ENCODE measurements at places on chromosomes 4 and X.

- DNase-seq: no peak
Measured at GRCh38 chrX:14386981-14387380, 142.4 kb upstream of the GLRA2 start.

DNA sequence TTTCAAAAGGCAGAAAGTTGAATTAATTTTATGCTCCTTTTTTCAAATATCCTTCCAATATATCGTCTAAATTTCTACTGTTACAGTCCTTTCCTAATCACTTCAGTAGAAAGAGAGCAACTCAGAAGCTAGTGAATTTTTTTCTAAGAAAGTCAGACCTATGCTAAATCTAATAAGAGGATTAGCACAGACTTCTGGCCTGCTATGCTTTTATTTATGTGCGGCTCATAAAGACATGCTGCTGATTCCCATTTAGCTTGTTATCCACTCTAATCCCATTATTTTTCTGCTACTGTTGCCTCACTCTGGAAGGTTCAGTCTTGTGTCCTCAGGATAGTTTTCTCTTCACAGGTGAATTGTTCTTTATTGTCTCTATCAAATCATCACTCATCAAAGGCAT lies 473.5 kb upstream of the FAM241A start:
- no peak for DNase-seq

DNA sequence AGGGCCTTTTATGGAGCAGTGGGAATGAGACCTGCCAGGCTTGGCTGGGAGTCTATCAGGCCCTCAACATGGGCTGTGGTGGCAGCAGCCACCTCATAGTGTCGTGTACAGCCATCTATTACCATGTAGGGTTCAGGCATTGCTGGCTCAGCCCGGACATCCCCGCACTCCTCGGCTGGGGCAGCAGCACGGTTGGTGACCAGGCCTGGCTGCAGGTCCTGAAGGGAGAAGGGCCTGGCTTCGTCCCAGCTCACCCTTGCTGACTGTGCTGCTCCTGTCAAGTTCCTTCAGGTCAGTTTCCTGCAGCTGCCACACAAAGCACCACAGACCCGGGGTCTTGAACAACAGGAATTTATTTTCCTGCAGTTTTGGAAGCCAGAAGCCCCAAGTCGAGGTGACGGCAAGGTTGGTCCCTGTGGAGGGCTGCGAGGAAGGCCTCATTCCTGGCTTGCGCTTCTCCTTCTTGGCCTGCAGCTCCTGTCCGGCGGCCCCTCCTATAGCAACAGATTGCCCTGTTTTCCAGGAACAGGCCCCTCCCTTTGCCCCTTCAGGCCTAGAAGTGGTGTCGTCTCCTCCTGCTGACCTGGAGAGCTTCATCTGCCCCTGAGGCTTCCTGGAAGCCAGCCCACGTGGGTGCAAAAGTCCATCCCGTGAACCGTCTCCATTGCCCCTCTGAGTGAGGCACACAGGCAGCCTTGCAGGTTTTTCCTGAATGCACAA lies 25.2 kb upstream of the SORCS2 start:
- no peak for DNase-seq

GRCh38 chrX:26411045-26411444 lies 195.1 kb downstream of the MAGEB5 start:
- DNase-seq: no peak

DNA sequence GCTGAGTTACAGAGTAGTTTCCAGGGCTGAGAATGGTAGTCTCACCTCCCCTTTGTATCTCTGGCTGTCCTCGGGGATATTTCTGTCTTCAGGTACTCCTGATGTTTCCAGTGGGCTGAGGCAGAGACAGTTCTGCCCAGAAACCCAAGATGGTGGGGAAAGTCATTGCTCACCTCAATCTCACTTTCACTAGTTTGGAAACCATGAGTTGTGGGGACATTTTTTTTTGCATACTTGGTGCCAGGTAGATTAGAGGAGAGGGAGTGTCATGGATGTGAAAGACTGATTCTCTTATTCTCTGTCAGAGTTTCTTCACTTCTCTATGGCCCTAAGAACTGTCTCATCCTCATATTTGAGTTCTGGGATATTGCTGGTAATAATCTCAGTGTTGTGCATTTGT lies 708.6 kb upstream of the MAGEB2 start:
- no peak for DNase-seq

DNA sequence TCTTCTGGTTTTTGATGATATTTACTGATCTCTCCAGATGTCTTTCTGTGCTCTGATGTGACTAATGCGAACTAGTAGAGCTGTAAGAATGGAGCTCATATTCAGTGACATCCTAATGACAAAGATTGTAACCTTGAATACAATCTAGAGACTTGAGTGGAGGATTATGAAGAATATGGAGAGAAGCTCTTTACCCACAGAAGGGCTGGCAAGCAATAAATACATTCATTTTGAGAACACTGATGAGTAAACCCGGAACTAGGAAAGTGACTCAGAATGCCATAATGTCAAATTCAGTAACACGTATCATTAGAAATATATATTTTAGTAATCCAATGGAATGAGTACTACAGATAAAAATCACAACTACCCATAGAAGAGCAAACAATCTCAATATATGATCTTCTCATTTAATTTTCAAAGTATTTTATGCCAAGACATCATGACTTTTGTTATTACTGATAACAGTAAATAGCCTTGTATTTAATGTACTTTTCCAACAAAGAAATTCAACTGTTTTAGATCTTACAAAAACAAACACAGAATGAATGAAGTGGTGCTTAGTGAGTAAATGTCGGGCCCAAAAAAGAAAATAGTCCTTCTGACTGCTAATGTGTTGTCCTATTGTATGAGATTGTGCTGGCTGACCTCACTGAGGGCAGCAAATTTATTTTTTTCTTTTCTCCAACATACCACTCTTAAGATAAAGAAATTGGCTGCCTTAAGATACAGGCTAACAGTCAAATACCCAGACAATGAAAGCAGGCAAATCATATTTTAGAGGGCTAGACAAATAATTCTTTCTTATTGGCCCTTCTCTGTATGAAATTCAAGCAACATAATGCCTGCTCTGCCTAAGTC lies 49.2 kb upstream of the HDAC8 start:
- DNase-seq: no peak

- peak; percentile 84 for DNase-seq
Measured at GRCh38 chrX:1392376-1393068, 609 bp upstream of the SLC25A6 start.

GRCh38 chr4:21835712-21836111 lies 112.9 kb downstream of the KCNIP4 start:
- no peak for DNase-seq

DNA sequence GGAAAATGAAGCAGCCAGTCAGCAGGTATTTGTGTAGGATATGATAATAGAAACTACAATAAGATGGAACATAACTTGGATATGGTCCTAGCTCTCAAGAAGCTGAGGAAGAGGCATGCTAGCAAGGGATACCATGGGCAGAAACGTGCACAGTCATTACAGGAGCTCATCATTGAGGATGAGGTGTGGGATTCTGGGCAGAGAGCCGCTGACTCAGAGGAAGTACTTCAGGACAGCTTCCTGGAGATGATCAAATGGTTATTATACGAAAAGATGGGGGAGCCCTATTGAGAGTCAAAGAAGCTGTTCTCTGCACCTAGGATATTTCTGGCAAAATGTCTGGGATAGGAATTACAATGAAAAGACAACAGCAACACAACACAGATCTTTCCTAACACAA lies 116.0 kb upstream of the PDE5A start:
- no peak for DNase-seq

- DNase-seq: no peak
Measured at GRCh38 chr4:150904671-150905070, 110.4 kb downstream of the LRBA start.

GRCh38 chr4:88660446-88661294 lies 37.0 kb downstream of the NAP1L5 start:
- no peak for DNase-seq

DNA sequence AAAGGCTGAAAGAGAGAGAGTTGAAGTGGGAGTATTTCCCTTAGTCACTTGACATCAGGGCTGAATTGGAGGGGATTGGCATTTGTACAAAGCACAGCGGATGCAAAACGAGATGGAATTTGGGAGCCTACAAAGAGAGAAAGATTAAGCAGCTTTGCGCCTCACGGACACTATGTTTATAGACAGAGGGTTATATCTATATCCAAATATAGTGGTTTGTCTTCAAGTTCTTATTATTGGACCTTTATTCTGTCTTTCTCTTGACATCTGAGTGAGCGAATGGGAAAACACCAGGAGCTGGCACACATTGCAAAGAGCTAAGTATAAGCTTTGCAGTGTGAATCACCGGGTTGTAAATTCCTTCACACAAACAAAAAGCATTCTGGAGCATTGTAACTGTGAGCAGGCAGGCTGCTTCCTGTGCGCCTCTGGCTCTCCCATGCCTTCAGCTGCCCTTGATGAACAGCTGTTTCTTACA lies 500.2 kb downstream of the STIM2 start:
- no peak for DNase-seq

DNA sequence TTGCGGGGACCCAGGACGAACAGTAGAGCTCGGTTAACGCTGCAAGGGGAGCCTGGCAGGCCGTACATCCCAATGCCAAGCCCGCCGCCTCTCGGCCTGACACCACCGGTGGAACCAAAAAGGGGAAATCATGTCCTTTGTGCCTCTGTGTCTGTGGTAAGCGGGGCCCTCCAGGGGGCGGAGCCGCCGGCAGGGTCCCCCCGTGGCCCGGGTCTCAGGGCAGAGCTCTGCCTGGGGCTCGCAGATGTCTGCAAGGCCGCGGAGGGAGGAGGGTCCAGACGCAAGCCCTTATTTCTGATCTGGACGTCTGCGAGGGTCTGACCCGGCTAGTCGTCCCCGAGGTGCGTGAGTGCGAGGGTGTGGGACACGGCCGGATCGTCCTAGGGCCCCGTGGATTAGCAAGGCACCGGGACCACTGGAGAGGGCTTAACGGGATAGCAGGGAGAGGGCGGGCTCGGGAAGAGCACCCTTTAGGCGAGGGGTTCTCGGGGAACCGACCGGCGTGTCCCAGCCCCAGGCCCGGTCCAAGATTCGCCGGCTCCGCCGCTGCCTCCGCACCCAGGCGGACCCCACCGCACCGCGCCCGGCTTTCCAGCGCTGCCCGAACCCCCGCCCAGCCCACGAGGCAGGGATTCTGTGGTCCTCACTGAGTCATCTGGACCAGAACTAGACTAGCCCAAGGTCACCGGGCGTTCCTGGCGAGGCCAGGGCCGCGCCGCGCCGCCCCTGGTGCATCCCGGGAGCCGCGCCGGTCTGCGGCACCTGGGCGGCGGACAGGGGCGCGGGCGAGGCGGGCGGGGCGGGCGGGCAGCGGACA lies 863 bp upstream of the FAM193A start:
- peak; percentile 68 for DNase-seq

DNA sequence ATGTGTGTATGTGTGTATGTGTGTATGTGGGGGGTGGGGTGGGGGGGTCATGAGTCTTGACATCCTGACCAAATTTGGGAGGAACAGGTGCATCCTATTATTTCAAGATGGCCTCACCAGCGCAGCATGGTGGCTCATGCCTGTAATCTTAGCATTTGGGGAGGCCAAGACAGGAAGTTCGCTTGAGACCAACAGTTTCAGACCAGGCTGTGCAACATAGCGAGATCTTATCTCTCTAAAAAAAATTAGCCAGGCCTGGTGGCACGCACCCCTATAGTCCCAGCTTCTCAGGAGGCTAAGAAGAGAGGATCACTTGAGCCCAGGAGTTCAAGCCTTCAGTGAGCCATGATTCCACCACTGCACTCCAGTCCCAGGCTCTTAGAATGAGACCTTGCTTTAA lies 47.0 kb upstream of the DHRSX start:
- no peak for DNase-seq

- no peak for DNase-seq
Measured at GRCh38 chr4:63211375-63211774, 1197.9 kb downstream of the TECRL start.

DNA sequence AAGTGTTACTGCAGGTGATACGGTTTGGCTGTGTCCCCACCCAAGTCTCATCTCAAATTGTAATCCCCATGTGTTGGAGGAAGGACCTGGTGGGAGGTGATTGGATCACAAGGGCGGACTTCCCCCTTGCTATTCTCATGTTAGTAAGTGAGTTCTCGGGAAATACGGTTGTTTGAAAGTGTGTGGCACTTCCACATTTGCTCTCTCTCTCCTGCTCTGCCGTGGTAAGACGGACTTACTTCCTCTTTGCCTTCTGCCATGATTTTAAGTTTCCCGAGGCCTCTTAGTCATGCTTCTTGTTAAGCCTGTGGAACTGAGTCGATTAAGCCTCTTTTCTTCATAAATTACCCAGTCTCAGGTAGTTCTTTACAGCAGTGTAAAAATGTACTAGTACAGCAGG lies 65.2 kb upstream of the SLC7A11 start:
- DNase-seq: no peak

DNA sequence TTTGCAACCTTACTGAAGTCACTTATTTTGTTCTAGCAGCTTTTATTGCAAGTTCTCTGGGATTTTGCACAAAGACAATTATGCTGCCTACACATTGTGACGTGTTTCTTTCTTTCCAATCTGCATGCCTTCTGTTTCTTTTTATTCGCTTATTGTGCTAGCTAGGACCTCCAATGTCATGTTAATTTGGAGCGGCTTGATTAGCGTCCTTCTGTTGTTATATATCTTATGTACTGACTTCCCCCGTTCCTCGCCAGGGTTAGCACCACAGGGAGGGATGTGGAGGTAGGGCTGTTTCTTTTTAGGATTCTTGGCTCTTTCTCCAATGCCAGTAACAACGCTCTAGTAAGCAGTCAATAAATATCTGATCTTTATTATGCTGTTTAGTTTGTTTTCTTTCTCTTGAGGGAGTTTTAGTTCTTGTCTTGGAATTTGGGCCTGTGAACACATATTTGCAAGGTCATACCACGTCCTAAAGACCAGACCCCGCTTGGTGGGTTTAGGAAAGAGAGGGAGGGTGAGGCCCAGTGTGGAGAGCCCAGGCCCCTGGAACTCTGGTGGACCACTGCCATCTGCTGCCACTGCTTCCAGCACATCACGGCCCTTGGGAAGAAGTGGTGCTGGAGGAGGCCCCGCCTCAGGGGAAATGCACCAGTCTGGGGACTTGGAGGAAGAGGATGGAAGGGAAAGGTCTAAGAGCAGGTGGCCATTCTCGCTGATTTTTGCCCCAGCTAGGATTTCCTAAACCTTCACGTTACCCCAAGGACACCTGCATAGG lies 129.1 kb downstream of the TRIML1 start:
- DNase-seq: no peak

DNA sequence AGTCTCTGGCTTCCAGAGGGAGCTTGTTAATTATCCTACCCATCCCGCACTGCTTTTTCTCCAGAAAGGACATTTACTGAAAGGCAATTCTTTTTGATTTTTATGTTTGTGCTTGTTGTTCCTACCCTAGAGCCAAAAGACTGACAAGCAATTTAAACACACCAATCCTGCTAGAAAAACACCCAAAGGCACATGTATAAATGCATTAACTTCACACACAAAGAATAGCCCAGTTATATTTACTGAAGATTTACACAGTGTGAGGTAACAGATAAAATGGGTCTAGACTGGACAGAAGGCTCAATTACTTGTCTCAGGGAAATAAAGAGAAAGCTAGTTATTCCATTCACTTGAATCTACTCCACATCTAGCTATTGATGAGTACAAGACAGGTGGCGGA lies 61.2 kb upstream of the NOCT start:
- DNase-seq: no peak

DNA sequence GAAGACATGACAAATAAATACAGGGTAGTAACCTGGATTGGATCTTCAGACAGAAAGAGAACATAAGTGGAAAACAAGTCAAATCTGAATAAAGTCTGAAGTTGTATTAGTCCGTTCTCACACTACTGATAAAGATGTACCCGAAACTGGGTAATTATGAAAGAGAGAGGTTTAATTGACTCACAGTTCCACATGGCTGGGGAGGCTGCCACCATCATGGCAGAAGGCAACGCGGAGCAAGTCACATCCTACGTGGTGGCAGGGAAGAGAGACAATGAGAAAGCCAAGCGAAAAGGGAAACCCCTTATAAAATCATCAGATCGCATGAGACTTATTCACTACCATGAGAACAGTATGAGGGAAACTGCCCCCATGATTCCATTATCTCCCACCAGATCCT lies 82.8 kb downstream of the USP46 start:
- no peak for DNase-seq

Measured in WERI-Rb-1 (cell line).